Cortex of kidney (tissue), 1 donor: ENCODE measurements at places on chromosomes 4 and X.

- DNase-seq: no peak
Measured at GRCh38 chr4:1732911-1733310, 11.6 kb downstream of the TACC3 start.

DNA sequence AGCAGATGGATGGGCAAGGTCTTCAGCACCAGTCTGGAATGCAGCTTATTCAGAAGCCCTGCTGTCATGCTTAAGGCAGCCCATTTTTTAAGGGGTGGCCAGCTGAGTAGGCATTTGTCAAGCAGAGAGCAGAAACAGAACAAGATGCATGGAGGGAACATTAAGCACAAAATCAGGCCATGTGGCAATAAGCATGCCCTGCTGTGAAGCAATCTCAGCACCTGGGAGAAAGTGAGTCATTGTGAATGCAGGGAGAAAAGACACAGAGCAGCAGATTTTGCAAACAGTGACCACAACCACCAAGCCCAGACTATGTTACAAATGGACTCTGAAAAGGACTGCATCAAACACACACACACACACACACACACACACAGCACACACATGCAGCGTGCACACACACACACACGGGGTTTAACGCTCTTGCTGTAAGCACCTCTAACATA, 94.1 kb upstream of the GALNT7 start:
- no peak for DNase-seq

DNA sequence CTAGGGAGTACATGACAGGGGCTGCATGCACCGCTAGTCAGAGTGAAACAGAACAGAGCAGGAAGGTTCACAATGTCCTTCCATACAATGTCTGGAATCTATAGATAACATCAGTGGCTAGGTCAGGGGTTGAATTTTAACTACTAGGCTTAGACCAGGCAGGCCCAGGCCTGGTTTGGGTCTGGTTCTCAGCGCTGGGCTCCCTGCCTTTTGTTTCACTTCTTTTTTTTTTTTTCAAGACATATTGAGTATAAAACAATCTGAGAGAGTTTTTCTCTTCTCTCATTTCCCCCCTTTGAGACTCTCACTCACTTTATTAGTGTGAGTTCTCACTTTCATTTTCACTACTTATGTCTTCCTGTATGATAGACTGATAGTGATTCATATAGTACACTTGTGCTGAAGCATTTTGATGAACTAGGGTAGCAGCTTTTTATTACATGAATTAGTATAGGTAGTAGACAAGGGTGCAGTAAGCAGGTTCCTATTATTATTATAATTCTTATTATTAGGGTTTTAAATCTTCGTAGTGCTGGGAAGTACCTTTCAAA, 120.0 kb upstream of the ZDHHC15 start:
- no peak for DNase-seq

DNA sequence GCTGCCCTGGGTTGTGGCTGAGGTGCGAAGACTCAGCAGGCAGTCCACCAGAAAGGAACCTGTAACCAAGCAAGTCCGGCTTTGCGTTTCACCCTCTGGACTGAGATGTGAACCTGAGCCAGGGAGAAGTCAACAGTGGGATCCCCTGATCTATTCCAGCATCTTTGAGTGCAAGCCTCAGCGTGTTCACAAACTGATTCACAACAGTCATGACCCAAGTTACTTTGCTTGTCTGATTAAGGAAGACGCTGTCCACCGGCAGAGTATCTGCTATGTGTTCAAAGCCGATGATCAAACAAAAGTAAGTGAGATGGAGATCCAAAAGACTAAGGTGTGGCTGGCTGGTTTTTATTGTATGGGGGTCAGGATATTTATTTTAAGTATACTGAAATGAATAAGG, 11.3 kb downstream of the TBC1D1 start:
- no peak for DNase-seq

GRCh38 chrX:15344106-15344505, 8.8 kb upstream of the PIGA start:
- no peak for DNase-seq

GRCh38 chr4:122152711-122153226, 638 bp downstream of the BLTP1 start:
- no peak for DNase-seq

DNA sequence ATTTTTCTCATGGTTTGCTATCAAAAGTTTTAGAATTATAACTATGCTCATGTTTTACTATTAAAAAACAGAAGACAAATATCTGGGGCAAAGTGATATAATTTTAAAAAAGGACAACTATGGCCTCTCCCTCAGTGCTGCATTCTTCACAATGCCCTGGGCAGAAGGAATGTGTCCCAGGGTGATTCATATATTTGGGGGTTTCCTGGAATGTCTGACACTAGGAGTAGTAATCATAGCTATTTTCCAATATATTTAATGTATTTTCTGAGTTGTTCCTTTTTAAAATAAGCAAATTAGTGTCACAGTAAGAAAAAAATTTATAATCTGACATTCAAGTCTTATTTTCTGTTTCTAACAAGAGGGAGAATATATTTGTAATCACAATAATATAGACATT, 281.7 kb downstream of the UNC5C start:
- no peak for DNase-seq

- DNase-seq: no peak
Measured at GRCh38 chrX:8043121-8043520, 115.9 kb upstream of the PNPLA4 start.

GRCh38 chr4:89123451-89123851, 12.1 kb downstream of the TIGD2 start:
- no peak for DNase-seq

DNA sequence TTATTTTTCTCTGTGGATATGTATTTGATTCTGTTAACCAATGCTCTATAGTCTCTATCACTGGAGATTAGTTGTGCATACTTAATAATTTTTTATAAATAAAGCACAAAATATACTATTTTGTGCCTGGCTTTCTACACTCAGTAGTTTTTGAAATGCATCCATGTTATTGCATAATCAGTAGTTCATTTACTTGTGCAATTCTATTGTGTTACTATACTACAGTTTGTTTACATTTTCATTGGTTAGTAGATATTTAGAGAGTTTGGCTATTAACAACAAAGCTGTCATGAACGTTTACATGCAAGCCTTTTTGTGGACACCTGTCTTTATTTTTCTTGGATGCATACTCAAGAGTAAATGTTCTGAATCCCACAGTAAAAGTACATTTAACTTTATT, 265.0 kb upstream of the FAT4 start:
- no peak for DNase-seq

DNA sequence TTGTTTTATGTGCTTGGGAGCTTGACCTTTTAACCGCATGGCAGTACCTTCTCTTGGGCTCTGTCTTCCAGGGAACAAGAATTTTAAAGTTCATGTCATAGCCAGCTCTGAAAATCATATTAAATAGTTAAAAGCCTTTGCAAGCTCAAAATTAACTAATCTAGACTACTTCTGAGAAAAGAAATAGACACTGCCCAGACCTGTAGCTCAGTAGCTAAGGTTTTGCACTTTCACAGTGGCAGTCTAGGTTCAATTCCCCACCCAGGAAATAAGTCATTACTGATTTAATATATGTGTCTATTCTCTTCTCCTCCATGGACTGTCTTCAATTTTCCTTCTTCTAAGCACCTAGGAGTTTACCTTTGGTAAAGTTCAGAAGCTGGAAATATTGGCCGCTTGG, 27.4 kb downstream of the HSD17B11 start:
- DNase-seq: no peak

DNA sequence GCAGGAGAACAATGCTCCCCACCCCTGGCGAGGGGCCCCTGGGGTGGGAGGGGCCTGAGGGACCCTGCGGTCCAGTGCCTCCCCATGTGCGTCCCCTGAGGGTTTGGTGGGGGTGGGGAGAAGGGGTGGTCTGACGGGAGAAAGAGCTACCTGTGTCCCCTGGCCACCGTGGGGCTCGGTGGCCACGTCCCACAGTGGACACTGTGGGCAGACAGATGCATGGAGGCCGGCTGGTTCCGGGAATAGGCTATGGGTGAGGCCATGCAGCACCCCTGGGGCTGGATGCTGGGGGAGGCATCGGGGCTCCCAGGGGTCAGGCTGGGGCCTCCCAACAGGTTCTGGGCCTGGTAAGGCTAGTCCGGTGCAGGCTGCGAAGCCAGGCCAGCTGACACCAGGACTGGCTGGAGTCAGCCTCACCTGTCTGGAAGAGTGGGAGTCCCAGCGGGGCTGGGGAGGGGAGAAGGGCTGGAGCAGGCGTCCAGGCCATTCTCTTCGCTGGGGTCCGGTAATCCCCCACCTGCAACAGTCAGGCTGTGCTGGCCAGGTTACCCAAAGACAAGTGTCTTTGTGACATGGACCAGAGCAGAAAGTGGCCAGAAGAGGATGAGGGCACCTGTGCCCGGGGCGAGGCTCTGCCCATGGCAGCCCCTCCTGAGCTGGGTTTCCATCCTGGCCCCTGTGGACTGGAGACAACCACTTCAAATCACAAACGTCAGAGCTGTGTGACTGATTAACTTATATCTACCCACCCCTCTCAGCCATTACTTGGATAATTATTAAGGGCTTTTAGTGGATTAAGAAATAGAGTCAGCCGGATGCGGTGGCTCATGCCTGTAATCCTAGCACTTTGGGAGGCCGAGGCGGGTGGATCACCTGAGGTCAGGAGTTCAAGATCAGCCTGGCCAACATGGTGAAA, 1.4 kb upstream of the FAM53A start:
- DNase-seq: no peak

GRCh38 chrX:154355776-154356140, 18.7 kb downstream of the FLNA start:
- no peak for DNase-seq

DNA sequence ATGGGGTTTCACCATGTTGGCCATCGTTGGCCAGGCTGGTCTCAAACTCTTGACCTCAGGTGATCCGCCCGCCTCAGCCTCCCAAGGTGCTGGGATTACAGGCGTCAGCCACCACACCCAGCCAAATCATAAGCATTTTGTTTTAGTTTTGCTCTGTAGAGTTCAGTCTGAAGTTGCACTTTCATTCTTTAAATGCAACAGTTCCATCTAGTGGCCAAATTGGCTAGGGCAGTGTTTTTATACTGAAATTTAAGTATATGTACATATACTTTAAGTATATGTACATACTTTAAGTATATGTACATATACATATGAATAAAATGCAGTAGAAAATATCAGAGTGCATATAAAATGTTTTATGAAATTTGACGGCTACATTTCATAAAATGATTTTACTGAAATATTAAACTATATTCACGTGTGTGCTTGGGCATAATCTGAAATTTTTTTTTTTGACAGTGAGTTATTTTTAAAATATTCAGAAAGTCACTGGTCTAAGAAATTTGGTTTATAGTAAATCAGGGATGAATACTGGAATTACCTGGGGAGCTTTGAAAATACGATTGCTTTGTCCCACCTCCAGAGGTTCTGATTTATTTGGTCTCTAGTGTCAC, 145.5 kb downstream of the NWD2 start:
- no peak for DNase-seq

DNA sequence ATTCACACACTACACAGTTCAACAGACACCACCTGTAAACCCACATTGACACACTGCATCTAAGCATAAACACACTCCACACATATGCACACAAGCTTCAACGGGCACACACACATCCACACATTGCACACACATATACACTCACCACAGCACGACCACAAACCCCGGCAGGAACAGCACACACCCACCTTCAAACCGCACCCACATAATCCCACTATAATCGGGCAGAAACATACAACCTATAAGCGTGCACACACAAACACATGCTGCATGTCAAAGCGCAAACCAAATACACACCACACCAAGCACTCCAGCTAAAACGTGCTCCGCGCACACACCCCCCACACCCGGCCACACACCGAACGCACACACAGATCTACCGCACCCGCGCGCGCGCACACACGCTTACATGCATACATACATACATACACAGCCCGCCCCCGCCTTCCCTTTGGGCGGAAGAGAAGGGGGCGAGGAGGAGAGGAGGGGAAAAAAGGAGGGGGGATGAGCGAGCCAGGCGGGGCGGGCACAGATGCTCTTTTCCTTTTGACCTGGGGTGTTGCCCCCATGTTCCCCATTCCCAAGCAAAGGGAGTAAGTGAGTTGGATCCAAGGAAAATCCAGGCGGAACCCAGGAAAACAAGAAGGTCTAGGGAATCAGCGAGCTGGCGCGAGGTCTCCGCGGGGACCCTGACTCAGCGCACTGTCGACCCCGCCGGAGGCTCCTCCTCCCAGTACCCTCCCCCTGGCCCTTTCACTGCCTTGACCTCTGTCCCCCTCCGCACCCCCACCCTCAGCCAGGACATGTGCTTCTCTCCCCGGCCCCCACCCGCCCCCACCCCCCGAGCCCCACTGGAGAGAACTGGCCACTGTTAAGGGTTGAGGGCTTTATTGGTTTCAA, 9.9 kb downstream of the ARHGAP36 start:
- DNase-seq: no peak

DNA sequence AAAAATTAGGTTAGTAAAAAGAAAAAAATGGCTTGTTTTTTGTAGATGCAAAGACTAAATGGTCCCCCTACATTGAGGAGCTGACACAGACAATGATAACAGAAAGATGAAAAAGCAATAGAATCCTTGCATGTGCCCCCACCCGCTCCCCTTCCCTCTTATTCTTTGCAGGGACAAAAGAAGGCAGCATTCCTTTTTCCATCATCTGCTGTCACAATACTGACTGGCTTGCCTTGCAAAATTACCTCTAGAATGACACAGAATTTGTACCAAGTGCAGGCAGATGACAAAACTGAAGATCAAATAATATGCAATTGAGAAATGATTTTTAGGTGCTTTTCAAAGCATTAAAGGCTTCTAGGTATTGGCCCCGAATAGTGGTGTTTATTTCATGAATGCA, 153.1 kb upstream of the AGA start:
- DNase-seq: no peak

DNA sequence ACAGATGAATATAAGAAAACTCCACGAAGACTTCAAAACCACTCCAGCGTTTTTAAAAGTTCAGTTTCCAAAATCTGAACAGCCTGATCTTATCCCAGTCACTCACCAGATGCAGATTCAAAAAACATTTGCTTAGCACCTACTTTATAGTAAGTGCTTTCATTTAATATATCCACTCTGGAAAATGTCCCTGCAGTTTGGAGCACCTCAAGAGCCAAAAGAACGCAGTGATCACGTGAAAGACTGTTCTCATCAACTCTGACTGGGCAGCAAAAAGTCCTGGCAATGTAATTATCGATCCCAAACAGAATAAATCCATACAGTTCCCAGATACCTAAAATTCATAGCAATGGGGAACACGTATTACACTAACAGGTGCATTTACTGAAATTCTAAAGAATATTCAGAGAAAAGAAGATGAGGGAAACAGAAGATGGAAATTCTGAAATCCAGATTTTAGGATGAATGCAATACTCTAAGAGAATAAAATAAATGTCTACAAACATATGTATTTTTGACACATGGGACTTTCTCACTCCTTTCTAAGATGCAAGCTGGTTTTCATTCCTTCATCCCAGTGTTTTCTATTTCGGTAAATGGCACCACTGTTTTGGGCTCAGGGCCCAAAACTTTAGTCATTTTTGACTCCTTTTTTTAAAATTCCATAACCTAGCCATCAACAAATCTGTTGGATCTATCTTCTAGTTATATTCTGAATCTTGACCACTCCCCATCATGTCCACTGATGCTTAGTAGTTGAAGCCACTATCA, 13.9 kb downstream of the ATP8A1 start:
- DNase-seq: no peak

- no peak for DNase-seq
Measured at GRCh38 chr4:127501103-127501502, 131.7 kb upstream of the INTU start.
